Osteocyte (in vitro differentiated cells): ENCODE measurements at places on chromosomes 16 and 17. TPM values are rescaled to one million over a fixed set of nuclear protein-coding genes. Genes with fewer than 3 reads are reported as not detected.

The TSR3 gene
- total RNA-seq: 58.0 and 59.2 TPM in 2 replicates

The ELMO3 gene
- 1.7 and 2.1 TPM in 2 replicates for total RNA-seq

The NUTF2 gene
- 121 and 125 TPM in 2 replicates for total RNA-seq

The TBC1D3K gene
- not detected in 2 replicates for total RNA-seq

The KCNH6 gene
- total RNA-seq: not detected in 2 replicates

The CAMKK1 gene
- 1.3 and 1.8 TPM in 2 replicates for total RNA-seq

GRCh38 chr17:7357381-7357780 lies 2.4 kb downstream of the TMEM95 start:
- no peak for DNase-seq

DNA sequence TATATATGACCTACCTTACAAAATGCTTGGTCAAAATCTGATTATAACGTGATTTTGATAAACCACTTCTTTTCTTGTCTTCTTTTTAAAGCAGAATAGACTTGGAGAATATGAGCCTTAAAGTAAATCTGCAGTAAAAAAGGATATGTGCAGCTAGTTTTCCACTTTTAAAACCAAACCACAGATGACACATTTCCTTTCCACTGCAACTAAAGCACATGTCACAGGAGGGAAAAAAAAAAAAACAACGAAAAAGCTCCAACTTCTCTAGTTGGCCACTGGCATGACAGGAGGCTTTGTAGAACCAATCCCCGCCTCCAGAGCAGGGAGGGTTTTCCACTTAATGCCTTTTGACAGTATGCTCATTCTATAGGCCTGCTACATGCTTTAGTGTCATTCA lies at the start of gene EVI2A:
Gene EVI2A (minus strand): TSS at position 142 of the 400 bp plus-strand sequence. CDS start 2,609 bp downstream, outside the sequence.
- no peak for DNase-seq

- DNase-seq: no peak
These were observed 39.9 kb upstream of the MYH10 start for GRCh38 chr17:8670421-8670820.

DNA sequence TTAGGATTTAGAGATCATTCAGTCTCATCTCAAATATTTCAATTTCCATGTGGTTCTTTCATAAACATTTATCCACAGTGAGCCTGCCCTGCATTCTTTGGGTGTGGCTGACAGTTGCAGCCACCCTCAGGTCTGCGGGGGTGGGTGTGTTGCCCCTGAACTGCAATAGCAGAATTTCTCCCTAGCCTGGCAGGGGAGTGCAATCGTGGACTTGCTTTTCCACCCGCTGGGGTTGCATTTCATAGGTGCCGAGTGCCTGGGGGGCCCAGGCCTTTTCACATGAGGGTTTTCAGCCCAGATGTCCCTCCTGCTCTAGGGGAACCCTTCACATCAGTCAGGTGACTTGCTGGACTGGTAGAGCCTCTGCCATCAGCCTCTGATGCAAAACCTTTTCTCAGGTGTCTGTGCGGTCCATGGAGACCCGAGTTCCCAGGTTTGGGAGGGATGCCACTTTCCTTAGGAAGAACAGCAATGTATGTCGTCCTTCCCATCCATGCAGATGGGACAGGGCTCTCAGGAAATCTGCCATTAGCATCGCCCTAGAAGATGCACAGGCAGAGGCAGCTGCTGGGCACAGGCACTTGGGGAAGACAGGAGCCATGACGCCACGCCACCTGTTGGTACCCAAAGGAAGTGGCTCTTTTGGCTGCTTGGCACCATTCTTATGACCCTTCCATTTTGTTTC lies 2.4 kb upstream of the USP36 start:
- no peak for DNase-seq

DNA sequence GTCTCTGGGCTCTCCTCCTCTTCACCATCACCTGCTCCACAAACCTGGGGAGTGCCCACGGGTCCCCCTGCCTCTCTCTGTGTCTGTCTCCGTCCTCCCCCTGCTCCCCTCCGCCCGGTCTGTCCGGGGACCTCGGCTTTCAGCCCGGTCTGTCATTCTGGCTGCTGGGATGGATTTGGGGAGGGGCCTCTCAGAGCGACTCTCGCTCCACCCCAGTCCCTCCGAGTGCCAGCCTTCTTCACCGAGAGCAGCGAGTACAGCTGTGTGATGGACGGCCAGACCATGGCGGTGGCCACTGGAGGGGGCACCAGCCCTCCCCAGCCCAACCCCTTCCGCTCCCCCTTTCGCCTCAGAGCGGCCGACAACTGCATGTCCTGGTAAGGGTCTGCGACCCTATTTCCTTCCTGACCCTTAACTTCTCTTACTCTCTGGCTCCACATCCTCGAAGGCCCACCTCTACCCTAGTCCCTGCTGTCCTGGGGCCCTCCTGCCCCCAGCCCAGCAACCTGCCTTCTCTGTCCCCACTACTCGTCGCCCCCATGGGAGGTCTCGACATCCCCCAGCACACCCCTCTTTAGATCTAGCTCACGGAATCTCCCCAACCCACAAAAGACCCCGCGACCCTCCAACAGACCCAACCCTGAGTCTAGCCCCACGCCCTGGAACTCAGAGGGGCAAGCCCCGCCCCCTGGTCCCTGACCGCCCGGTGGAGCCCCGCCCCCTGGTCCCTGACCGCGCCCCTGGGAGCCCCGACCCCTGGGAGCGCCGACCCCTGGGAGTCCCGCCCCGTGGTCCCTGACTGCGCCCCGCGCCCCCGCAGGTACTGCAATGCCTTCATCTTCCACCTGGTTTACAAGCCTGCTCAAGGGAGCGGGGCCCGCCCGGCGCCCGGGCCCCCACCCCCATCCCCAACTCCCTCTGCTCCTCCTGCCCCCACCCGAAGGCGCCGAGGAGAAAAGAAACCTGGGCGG lies 5.6 kb upstream of the CXCL16 start:
- DNase-seq: no peak

DNA sequence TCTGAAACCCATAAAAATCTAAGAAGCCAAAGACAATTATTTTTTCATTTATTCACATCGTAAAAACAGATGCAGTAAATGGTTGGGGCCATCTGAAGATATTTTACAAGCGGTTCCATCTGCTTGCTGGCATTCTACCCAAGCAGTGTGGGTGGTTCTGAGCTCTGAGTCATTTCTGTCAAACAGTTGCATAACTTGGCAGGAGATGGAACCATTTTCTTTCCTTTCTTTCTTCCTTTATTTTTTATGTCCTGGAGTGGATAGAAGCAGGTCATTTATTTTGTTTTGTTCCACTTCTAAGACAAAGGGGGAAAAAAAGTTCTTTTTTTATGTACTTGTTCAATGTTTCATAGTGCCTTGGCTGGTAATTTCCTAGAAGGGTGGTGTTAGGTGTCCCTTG lies 1151.9 kb upstream of the GOT2 start:
- DNase-seq: no peak

DNA sequence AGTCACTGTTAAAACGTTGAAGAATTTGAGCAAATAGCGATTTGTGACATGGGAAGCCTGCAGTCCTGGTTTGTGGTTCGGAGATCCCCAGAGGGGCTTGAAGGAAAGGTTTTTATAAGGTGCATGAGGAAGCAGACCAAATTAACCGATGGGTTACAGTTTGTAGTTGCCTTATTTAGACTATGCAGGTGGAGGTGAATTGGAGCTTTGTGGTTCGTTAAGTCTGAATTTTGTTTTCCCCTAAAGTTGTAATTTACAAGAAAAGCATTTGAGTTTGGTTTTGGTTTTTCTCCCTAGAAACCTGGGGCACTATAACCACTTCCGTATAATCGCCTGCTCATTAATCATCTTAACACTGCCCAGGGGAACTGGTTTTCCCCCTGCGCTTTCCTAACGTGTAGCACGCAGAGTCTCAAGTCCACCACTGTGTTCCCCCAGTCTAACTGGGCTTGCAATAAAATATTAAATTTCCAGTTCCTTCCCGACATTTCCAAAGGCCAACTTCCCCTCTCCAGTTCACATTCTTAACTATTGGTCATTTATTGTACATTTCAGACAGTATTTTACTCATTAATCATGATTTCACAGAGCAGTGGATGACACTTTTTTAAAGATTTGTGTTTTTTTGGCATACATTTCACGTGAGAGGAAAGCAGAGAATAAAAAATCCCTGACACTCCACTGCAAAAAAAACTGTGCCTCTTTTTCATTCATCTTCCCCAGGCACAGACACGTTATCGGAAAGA lies 932 bp downstream of the ZNF267 start:
- DNase-seq: no peak

GRCh38 chr16:57310801-57311200 lies 26.3 kb upstream of the PLLP start:
- no peak for DNase-seq

- DNase-seq: no peak
These were observed 1.3 kb downstream of the MSLN start for GRCh38 chr16:761625-762513.

DNA sequence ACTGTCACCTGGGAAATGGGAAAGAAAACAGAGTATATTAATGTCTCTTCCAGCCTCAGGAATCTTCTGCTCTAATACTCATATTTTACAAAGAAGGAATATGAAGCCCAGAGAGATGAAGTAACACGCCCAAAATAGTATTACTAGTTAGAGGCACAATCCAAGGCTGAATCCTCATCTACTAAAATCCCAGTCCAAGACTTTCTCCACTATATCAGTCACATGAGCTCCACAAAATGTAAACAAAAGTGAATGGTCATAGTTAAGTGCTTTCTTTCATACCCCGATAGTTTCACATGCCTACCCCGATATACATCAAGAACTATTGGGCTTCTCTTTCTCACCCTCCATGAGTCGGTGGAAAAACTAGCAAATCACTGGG lies 965 bp downstream of the INTS2 start:
- no peak for DNase-seq

DNA sequence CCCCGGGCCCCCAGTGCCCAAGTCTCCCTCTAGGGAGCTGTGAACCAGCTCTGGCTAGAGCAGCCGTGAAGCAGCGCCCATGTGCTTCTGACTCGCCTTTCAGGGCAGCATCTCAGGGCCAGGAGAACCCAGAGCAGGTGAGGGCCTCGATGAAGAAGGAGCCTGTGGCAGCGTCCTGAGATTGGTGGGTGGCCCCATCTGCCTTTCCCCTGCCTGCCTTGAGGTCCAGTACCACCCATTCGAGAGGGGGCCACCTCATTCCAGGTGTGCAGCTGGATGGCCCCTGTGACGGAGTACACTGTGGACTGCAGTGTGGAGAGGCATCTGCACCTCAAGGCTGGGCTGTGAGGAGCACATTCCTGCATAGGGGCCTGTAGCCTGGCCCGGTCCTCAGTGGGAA lies 167.3 kb upstream of the ZNF267 start:
- no peak for DNase-seq

- DNase-seq: no peak
These were observed 178.5 kb upstream of the TOX3 start for GRCh38 chr16:52725461-52725860.

- DNase-seq: peak; percentile 99
These were observed 12.4 kb downstream of the SGCA start for GRCh38 chr17:50177983-50178834.

- DNase-seq: no peak
These were observed 51.6 kb downstream of the TEX14 start for GRCh38 chr17:58640202-58640601.

DNA sequence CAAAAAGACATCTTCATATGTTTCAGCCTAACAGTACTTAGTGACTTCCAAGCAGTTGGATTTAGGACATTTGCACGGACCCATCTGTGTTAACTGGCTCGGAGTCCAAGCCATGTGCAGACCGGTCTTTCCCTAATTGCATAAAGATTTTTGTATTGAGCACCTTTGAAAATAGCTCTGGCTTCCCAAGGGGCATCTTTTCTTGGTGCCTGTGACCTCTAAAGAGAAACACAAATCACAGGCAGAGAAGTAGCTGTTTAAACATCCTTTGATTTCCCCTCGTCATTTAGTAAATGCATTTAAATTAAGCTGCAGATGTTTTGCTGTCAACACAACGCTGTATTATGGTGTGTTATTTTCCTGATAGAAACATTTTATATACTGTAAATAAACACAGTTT lies 288.2 kb upstream of the SALL1 start:
- DNase-seq: no peak

- no peak for DNase-seq
These were observed 7.8 kb upstream of the RNASEK start for GRCh38 chr17:7004398-7005253.

- no peak for DNase-seq
These were observed 20.2 kb upstream of the CES1 start for GRCh38 chr16:55853114-55853513.

DNA sequence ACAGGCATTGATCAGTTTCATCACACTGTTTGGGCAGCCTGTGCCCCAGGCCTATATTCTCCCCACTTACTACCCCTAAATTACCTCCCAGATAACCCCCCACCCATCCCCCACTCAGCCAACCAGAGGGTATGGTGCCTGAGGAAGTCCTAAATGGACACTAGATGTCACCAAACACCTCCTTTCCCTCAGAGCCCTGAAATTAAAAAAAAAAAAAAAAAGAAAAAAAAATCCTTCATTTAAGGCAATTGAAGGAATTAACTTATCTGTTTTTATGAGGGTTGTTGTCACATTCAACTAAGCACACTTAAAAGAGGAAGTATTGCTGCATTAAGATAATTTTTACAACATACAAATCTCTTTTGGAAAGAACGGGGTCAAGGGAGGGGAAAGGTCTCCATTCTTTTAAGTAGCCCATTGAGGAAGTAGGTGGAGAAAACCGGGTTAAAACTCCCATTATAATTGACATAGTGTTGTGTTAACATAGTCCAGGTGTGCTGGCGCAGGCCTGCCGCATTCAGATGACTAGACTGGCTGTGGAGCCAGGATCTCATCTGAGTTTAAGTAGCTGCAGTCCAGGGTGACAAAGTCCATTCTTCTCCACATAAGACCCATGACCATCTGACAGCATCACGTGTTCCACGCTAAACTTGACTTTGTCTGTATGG lies 46.3 kb downstream of the SNX11 start:
- no peak for DNase-seq

DNA sequence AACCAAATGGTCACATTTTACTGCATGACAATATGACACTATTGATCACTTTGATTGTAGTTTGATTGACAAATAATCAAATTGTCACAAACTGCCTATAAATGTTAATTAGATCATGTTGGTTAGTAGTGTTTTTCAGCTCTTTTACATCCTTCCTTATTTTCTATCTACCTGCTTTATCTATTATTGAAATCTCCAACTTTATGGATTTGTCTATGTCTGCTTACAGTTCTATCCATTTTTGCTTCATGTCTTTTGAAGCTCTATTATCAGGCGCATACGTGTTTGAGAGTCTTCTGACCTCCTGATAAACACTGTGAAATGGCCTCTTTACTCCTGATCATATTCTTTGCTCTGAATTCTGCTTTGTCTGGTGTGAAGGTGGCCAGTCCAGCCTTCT lies 83.2 kb upstream of the GNG13 start:
- DNase-seq: no peak
